Activated CD8-positive, alpha-beta T cell treated with anti-CD3 and anti-CD28 coated beads for 36 hours (primary cell): ENCODE measurements at places on chromosomes 7 and 10.

GRCh38 chr7:83819911-83820310 is 171.0 kb upstream of the SEMA3E start:
- DNase-seq, result no peak

DNA sequence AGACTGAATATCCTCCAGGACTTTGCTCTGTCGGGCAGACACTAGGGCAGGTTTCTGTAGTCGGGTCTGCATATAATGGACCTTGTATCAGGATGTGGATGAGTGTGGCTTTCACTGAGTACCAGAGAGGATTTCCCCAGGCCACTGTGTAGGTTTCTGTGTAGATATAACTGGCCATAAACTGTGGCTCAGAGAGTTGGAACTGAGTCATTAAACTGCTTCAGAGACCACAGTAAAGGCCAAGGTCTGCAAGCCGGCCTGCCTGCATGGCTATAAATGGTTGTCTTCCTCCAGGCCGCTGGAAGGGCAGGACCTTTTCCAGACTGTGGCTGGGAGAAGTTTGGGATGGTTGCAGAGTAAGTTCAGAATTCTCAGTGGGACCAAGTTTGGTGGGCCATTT is 16.9 kb downstream of the ZNF92 start:
- DNase-seq, result no peak

DNA sequence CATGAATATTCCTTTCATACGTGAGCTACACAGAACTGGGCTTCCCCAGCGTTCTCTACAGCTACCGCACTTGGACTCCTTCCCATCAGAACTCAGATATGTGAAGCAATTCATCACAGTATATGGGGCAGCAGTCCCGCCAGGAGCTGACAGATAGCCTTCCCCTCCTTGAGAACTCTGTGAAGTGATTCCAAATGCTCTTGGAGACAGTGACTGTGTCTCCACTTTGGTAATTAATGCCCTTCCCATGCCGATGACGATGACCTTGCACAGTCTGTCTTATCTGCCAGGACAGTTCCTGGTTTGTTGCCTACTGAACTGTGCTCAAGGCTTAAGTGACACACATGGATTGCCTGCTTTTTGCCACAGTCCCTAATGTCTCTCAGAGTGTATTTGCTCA is 75.0 kb upstream of the AFAP1L2 start:
- DNase-seq, result no peak

- no peak for DNase-seq
Measured at GRCh38 chr7:5012985-5013384, 32.7 kb upstream of the RBAK start.

GRCh38 chr7:947391-948210 is 6.9 kb downstream of the ADAP1 start:
- no peak for DNase-seq

DNA sequence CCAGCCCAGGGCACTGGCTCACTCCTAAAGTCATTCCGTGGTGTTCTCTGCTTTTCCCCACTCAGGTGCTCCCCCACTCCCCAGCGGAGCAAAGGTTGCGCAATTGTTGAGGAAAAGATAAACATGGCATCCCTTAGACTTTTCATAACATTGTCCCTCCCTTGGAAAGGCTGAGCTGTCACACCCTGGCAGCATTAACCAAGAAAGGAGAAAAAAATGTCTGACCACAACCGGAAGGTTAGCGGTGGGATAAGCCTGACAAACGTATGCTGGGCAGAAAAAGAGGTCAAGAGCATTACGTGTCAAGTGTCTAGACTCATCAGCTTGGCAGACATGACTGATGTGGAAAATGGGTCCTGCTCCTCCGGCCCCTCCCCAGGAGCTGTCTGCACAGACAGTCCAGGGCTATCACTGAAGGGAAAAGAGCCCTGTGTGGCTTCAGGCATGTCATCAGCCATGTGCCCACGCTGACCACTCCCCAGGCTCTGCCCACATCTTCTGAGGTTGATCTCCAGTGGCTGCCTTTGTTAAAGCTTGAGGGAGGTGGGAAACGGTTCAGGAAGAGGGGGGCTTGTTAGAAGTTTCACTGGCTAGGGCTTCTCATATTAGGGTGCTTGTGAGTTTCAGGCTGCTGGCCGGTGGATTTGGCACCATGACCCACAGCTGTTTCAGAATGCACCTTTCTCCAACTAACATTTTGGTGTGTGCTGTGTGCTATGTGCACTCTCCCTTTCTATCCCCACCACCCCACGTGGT is 30.1 kb downstream of the BTBD16 start:
- DNase-seq, result no peak

DNA sequence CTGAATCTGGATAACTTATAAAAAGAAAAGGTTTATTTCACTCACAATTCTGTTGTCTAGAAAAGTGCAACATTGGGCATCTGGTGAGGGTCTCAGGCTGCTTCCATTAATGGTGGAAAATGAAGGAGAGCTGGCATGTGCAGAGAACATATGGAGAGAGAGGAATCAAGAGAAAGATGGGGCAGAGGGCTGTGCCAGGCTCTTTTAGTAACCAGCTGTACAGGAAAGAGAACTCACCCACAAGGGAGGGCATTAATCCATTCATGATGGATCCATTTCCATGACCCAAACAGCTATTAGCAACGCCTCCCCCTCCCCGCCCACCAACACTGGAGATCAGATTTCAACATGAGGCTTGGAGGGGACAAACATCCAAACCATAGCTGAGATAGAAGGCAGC is 61.7 kb upstream of the LYZL1 start:
- no peak for DNase-seq

- DNase-seq, result peak; percentile 13
Measured at GRCh38 chr7:26328498-26329390, 37.1 kb downstream of the SNX10 start.
